NCI-H526 (cell line): ENCODE measurements at places on chromosomes 6 and 20.

DNA sequence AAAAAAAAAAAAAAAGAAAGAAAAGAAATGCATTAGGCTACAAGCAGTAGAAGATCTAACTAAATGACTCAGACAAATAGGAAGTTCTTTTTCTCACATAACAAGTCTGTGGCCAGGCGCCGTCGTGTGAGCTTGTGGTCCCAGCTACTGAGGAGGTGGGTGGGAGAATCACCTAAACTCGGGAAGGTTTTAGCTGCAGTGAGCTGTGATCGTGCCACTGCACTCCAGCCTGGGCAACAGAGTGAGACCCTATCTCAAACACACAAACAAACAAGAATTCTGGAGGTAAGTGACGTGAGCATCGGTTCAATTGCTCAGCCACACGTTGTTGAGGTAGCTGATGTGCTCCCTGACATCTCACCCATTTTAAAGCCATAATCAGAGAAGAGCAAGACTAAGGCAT, 37.9 kb upstream of the SLC23A2 start:
- no peak for DNase-seq

DNA sequence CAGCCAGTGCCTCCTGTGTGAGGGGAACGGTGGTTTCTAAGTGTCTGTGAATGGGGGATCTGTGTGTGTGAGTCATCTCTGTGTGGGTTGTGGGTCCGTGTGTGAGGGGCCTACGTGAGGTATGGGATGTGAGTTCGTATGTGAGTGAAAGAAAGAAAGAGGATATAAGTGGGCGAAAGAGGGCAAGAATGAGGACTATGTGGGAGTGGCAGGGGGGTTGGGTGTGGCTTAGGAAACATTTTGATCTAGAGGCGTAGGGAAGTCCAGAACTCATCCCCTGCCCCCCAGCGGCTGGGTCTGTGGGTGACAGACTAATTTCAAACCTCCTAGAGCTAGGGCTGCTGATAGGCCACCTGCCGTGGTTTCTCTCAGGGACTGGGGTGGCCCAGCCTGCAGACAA, 35.5 kb downstream of the DHX35 start:
- DNase-seq, result no peak

GRCh38 chr6:31332637-31333602, 24.1 kb downstream of the HLA-B start:
- DNase-seq, result no peak

GRCh38 chr6:158847786-158848185, 28.6 kb upstream of the EZR start:
- no peak for DNase-seq

GRCh38 chr6:147449405-147450161, 58.9 kb upstream of the SAMD5 start:
- DNase-seq, result no peak

DNA sequence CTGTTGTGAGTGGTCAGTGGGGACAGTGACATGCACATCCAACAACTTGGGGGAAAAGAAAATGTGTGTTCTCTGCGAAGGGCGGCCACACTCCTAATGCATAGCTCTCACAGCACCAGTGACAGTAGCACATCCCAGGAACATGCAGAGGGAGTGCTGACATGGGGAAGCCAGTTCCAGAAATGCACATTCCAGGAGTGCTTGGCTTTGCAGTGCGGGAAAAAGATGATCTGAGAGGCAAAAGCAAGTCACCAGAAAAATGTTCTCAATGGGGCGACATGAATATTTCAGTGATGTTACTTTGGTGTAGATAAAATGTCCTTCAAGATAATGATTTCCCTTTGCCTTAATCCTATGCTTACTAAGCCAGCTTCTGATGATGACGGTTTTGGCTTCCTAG, 42.9 kb upstream of the PDE10A start:
- no peak for DNase-seq

- no peak for DNase-seq
Measured at GRCh38 chr6:154989448-154989847, 5.7 kb upstream of the TIAM2 start.

- no peak for DNase-seq
Measured at GRCh38 chr6:65745614-65746013, 38.6 kb upstream of the EYS start.

- no peak for DNase-seq
Measured at GRCh38 chr6:104952911-104953399, 4.0 kb upstream of the LIN28B start.

DNA sequence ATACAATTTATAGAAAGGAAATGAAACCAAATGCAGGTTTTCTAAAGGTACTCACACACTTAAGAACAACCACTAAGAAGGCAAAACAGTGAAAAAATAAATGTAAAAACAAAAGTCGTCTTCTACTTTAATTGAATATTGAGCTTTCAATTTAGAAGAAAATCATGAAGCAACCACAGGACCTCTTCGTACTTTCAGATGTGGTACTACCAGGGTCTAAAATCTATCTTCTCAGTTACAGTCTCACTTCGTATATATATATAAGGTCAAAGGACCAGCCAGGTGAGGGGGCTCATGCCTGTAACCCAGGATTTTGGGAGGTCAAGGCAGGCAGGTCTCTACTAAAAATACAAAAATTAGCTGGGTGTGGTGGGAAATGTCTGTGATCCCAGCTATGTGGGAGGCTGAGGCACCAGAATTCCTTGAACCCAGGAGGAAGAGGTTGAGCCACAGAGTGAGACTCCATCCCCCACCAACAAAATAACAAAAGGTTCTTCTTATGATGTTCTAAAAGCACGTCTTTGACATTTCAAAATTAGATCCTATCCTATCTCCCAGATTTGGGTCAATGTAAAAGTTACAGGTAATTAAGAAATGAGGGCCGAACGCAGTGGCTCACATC, 12.5 kb downstream of the ROMO1 start:
- DNase-seq, result no peak

DNA sequence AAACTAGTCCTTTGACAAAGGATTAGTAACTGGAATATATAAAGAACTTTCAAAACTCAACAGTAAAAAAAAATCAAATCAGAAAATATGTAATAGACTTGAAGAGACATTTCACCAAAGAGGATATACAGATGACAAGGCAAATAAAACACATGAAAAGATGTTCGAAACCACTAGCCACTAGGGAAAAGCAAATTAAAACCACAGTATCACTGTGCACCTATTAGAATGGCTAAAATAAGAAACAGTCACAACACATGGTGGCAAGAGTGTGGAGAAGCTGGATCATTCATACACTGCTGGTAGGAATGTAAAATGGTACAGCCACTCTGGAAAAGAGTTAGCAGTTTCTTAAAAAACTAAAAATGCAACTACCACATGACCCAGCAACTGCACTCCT, 14.9 kb downstream of the ZBTB2 start:
- no peak for DNase-seq

DNA sequence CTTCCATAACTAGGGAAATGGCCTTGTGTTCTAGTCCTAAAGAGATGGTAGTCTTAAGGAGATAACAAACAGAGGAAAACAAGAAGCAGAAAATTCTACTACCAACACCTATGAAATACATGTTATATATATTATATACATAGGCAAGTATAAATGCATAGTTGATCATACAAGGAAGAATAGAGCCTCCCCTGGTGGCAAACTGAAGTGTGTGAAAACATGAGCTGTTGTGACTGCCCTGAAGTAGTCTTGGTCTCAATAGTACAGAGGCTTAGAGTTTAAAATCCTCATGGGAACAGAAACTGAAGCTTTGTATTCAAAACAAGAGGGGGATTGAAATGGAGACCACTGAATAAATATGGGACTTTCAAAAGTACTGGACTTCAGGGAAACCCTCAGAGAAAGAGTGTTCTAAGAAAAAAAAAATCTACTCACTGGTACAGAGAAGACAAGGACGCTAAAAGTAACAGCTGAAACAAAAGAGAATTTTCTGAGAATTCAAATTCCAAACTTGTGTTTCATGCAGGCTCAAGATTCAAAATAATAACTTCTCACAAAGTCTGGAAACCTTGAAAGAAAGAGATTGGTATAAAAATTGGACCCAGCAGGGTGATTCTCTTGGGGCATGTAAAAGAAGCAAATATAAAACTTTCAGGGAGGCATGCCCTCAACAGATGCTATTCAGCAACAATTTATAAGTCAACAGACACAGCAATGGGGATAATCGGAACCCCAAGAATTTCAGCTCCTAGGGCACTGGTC, 59.7 kb upstream of the SAMD3 start:
- DNase-seq, result peak; percentile 33

DNA sequence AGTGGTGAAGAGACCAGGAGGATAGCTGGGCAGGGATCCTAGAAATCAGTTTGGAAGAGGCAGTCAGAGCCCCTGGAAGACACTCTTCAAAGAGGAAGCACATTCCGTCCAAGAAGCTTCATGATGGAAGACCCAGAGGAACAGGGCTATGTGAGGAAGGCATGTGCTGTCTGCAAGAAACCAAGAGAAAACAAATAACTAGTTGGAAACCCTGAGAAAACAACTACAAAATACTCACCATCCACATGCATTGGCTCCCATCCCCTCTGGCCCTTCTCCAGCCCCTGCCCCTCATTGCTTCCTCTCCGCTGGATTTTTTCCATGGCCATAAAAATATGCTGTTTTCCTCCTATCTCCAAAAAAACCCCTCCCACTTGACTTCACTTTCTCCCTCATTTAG, 40.9 kb upstream of the SMOC2 start:
- no peak for DNase-seq

- no peak for DNase-seq
Measured at GRCh38 chr6:53066874-53067706, 1.9 kb downstream of the FBXO9 start.

- DNase-seq, result no peak
Measured at GRCh38 chr6:78489874-78490273, 377.5 kb upstream of the IRAK1BP1 start.

DNA sequence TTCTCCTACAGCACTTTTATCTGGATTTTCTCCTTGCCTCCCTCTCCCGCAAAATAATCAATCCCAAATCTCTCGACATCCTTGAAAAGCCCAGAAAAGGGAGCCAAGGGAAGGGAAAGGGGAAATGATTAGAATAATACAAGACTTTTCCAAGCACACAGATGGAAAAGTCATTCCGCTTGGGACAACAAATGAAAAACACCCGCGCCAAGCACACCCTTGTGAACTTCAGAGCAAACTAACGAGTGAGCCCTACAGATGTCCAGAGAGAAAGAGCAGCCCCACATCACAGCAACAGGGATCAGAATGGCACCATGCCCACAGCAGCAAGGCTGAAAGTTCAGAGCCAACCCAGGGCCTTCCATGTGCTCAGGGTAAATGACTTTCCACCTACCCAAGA, 49.6 kb downstream of the NINL start:
- DNase-seq, result no peak

- no peak for DNase-seq
Measured at GRCh38 chr20:35307666-35308653, 15.7 kb upstream of the FAM83C start.

DNA sequence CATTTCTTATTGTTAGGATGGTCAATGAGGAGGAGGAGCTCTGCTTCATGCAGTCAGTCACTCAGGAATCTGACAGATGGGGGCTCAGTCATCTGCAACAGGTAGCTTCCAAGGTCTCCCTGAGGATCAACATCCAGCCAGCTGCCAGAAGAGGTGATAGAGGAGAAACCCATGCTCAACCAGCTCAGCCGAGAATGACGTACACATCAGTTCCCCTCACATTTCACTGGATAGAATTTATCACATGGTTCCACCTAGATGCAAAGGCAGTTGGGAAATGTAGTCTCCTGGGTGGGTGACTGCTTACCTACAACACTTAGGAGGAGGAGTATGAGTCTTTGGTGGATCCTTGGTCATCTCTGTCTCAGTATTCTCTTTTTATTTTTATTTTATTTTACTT, 144.5 kb downstream of the CEBPB start:
- DNase-seq, result peak; percentile 70

DNA sequence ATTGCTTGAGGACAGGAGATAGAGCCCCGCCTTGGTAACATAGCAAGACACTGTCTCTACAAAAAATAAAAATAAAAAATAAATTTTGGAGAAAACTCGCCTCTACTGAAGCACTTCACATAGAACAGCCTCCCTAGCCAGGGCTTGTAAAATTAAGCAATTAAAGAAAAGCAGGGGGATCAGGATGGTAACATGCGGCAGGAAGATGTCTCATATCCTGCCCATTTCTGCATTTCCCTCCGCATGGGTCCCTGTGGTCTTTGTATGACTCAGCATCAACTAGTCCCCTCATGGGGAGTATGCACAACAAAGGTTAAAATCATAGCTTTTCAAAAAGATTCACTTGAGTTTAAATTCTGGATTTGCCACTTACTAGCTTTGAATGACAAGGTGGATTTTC, 379.0 kb downstream of the EPHA7 start:
- DNase-seq, result no peak
